ENCODE measurements at places on chromosomes 7 and 10.

- no peak for DNase-seq
These were observed 15.8 kb downstream of the GTPBP4 start for GRCh38 chr10:1003884-1004670.

DNA sequence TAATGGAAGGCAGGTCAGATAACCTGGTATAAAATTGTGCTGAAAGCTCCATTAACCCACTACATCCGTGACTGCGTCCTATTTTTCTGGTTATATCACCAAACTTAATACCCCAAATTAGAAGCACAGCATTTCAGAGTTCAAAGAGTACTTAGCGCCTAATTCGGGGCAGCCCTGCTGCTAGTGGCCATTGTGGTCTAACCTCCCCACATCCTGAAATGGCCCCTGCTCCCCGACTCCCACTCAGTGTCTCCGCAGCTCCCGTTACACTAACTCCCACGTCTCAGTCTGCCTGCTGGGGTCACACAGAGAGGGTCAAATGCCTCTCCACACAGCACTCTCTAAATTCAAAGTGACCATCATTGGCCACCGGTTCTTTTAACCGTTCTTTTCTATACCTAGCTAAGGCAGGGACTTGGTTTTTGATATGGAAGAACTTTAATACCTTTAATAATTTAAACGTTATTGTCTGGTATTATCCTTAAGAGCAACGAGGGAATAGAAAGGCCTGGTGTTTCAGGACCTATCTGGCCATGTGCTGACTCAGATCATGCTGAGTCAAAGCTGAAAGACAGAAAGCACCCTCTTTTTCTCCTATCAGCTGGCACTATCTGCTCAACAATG lies 117.1 kb downstream of the KMT2E start:
- DNase-seq = no peak

- no peak for DNase-seq
These were observed 367 bp upstream of the AVL9 start for GRCh38 chr7:32494946-32495297.

DNA sequence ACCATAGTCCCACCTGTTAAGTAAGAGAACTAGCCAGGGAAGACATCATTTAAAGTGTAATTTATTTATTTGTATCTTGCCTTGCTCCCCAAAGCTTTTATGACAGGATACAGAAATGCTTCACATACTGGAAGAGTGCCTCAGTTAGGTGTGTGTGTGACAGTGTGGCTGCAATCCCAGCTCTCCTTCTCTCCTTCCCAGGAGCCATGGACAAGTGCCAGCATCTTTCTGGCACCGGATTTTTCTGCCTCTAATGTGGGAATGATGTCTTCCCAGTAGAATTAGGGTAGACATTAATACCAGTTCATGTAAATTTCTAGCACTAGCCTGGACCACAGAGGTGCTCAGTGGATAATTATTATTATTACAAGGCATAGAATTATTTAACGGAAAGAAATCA lies 30.3 kb upstream of the ATXN7L1 start:
- no peak for DNase-seq

DNA sequence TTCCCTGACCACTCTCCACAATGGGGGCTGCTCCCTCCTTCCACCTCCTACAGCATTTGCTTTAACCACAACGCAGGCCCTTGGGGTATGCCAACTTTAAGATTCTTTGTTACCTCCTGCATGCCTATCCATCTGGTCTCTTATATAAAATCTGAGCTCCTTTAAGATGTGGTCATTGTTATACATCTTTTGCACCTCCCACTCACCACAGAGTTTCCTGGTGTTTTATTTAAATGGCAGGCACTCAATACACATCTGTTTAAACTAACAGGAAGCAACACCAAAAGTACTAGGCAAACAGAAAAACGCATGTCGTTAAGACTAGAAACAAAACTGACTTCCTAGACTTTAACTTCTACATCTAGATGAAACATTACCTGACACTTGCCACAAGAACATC lies 36.3 kb downstream of the SLC25A13 start:
- DNase-seq = peak; percentile 55

DNA sequence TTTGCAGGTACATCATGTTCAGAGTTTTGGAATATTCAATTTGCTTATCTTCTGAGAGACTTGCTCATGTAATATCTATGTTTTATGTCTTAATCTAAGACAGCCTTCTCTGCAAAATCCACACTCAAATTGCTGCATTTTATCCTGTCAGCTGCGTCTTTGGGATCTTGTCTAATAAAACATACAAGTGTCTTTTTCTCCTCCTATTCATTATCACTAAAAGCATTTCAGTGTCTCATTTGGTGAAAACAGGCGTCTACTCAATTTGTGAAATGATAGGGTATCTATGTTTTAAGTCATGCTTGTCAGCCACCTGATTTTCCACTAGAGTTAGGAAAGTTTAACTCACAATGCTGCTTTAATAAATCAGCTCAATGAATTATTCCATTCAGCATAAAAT lies 112.7 kb upstream of the LRRTM3 start:
- DNase-seq = no peak

DNA sequence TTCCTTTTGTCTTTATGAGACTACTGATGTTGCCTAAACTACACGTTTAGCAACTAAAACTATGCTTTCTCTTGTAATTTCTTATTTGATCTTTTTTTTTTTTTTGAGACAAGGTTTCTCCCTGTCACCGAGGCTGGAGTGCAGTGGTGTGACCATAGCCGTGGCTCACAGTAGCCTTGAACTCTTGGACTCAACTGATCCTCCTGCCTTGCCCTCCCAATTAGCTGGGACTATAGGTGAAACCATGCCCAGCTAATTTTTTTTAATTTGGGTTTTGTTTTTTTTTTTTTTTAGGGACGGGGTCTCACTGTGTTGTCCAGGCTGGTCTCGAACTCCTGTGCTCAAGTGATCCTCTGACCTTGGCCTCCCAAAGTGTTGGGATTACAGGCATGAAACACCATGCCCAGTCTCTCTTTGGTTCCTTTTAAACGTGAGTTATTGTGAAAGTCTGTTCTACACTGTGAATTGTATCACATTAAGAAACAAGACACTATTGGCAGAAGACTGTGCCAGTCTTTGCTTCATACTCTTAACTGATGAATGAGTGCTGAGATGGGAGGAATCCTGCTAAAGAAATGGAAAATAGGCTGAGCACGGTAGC lies 6.4 kb downstream of the TMEM248 start:
- DNase-seq = no peak

GRCh38 chr7:10475940-10476641 lies 497.6 kb upstream of the PHF14 start:
- peak; percentile 7 for DNase-seq

DNA sequence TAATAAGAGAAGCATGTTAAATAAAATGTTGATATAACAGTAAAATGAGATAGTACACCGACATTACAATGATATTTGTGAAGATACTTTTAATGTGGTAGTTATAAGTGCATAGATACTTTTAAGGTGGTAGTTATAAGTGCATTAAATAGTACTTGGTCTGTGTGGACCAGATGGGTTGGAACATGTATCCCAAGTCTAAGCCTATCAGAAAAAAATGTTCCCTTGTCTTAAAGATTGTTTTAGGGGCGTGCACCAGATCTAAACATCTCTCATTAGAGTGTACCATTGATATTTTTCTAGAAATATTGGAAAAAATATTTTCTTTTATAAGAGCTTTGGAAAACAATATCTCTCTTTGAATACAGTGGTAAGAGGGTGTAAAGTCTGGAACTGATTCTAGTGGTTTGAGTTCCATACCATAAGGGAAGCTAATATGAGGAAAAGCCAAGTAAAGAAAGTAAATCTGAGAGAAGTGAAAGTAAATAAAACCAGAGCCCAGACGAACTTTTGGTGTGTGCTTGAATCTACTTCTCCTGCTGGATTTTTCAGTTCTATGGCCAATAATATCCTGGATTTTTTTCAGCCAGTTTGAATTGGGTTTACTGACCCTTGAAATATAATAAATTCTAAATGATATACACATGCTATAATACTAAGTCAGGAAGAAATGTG lies 175.3 kb downstream of the MBL2 start:
- DNase-seq = no peak

DNA sequence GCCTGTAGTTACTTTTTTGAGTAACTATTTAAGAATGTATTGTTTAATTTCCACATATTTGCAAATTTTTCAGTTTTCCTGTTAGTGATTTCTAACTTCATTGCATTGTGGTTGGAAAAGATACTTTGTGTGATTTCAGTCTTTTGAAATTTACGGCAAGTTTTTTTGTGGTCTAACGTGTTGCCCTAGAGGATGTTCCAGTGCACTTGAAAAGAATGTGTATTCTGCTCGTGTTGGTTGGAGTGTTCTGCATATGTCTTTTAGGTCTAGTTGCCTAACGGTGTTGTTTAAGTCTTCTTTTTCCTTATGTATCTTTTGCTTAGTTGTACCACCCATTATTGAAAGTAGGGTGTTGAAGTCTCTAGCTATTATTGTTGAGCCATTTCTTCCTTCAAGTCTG lies 59.7 kb downstream of the LCOR start:
- DNase-seq = no peak

- no peak for DNase-seq
These were observed 52.2 kb downstream of the PDGFA start for GRCh38 chr7:467393-467828.
